CD8-positive, alpha-beta memory T cell (primary cell): ENCODE measurements at places on chromosomes 2 and 18. TPM values are rescaled to one million over a fixed set of nuclear protein-coding genes. Genes with fewer than 3 reads are reported as not detected.

DNA sequence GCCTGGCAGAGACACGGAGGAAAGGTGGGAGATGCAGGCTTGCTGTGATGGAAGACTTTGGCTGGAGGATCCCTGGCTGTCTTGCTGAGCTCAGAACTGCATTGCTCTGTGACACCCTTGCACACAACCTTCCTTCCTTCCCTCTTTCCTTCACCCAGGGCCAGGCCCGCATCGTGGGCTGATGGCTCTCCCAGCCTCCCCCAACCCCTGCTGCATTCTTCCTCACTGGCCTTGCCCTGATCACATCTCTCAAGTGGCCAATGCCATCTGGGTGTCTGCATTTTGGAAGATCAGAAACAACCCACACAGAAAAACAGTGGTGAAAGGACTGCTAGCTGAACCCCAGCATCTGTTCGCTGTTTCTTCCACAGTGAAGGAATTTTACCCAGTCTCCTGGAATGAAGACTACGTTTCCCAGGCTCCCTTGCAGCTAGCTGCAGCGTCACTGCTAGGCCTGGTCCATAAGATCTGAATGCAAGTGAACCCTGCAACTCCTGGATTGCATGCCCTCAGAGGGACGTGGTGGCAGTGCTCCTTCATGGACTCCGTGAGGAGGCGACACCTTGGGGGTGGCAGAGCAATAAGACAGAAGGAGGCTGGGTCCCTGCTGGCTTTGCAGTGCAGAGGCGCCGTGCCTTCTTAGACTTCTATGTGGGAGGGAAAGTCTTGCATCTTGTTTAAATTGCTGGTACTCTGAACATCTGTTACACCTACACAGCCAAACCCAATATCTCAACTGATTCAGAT is 78.9 kb upstream of the YWHAQ start:
- no peak overlapping the region for H3K4me3 ChIP-seq
- no peak overlapping the region for H3K27ac ChIP-seq
- peaks cover 22% of the 10 kb centered on the region for H3K4me1 ChIP-seq
- DNase-seq = no peak
- no peaks in the 10 kb centered on the region for H3K36me3 ChIP-seq

DNA sequence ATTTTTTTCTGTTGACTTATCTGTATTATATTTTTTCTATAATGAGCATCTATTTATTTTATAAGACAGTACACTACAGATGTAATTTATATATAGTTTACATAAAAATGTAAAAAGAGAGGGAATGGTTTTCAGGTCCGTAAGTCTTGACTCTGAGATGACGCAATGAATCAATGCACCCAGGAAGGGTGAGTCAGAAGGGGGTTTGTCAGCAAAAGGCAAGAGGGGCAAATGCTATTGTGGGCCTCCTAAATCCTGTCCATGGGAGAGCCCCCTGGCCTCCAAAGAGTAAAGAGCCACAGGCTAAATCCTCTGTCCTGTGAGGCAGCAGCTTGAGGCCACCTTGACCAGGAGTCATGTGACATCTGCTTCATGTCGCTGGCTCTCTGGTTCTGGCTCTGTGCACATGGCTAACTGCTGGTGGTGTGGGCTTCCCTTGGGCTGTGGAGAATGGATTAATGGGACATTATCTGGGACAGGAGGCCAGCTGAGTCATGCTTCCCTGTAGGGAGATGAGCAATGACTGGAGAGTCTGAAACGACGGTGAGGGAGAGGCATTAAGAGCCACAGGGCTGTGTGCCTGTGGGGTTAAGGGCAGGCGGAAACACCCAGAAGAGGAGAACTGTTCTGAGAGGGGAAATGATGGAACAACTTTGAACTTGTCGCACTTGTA is 22.8 kb upstream of the ASB18 start:
- H3K27ac ChIP-seq = no peak overlapping the region
- no peak overlapping the region for H3K4me3 ChIP-seq
- DNase-seq = no peak
- no peaks in the 10 kb centered on the region for H3K36me3 ChIP-seq
- H3K27me3 ChIP-seq = no peaks in the 10 kb centered on the region

GRCh38 chr2:54624591-54625071 is 98.8 kb upstream of the EML6 start:
- no peak for DNase-seq
- H3K4me3 ChIP-seq = no peak overlapping the region
- H3K4me1 ChIP-seq = no peaks in the 10 kb centered on the region
- no peak overlapping the region for H3K27ac ChIP-seq
- no peaks in the 10 kb centered on the region for H3K27me3 ChIP-seq

GRCh38 chr2:96261328-96262003 is 4.3 kb downstream of the TMEM127 start:
- no peaks in the 10 kb centered on the region for H3K27me3 ChIP-seq
- no peak for DNase-seq
- H3K27ac ChIP-seq = no peak overlapping the region
- H3K4me3 ChIP-seq = no peak overlapping the region

DNA sequence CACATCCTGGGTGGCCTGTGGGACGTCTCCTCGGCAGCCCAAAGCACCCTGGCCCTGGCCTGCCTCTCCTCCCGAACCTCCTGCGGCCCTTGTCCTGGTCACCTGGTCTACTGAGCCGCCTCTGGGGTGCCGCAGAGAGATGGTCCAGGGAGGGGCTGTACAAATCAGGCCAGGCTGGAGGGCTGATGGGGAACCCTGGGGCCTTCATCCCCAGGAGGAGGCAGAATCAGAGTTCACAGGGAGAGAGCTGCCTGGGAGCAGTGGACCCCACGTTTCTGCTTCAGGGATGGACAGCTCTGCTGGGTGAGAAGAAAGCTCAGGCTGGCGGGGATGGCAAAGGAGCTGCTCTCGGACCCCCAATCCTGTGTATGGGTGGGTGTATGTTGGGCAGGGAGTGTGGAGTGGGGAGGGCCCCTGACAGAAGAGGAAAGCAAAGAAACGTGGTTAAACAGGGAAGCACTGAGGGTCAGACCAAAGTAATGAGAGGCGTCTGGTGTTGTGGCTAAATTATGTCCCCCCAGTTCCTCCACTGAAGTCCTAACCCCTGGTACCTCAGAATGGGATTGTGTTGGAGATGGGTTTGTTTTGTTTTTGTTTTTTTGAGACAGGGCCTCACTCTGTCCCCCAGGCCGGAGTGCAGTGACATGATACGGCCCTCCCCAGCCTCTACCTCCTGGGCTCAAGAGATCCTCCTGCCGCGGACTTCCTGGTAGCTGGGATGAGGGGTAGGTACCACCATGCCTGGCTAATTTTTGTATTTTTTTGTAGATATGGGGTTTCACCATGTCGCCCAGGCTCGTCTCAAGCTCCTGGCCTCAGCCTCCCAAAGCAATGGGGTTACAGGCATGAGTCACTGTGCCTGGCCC is 73.4 kb upstream of the SMAD7 start:
- no peak overlapping the region for H3K4me3 ChIP-seq
- no peaks in the 10 kb centered on the region for H3K36me3 ChIP-seq
- no peaks in the 10 kb centered on the region for H3K27me3 ChIP-seq
- DNase-seq = no peak

GRCh38 chr2:230394301-230394700 is 21.7 kb upstream of the SP100 start:
- no peaks in the 10 kb centered on the region for H3K4me1 ChIP-seq
- H3K27ac ChIP-seq = no peak overlapping the region
- H3K27me3 ChIP-seq = no peaks in the 10 kb centered on the region
- DNase-seq = no peak

DNA sequence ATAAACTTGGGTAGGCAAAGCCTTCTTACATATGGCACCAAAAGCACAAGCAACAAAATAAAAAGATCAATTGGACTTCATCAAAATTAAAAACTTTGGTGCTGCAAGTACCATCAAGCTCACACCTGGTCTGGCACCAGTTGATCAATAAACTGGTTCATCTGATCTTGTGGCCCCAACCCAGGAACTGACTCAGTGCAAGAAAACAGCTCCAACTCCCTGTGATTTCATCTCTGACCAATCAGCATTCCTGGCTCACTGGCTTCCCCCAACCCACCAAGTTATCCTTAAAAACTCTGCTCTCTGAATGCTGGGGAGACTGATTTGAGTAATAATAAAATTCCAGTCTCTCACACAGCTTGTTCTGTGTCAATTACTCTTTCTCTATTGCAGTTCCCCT is 8.4 kb downstream of the EPG5 start:
- peaks cover 31% of the 10 kb centered on the region for H3K4me1 ChIP-seq
- DNase-seq = no peak
- no peaks in the 10 kb centered on the region for H3K27me3 ChIP-seq
- peaks cover 13% of the 10 kb centered on the region for H3K36me3 ChIP-seq

GRCh38 chr18:32287249-32287648 is 97.4 kb downstream of the MEP1B start:
- no peaks in the 10 kb centered on the region for H3K36me3 ChIP-seq
- no peaks in the 10 kb centered on the region for H3K4me1 ChIP-seq
- no peak for DNase-seq
- no peak overlapping the region for H3K4me3 ChIP-seq

- no peak overlapping the region for H3K4me3 ChIP-seq
- H3K4me1 ChIP-seq = no peaks in the 10 kb centered on the region
- DNase-seq = no peak
Observed at GRCh38 chr2:240936106-240936505, 30.0 kb downstream of the CROCC2 start.

DNA sequence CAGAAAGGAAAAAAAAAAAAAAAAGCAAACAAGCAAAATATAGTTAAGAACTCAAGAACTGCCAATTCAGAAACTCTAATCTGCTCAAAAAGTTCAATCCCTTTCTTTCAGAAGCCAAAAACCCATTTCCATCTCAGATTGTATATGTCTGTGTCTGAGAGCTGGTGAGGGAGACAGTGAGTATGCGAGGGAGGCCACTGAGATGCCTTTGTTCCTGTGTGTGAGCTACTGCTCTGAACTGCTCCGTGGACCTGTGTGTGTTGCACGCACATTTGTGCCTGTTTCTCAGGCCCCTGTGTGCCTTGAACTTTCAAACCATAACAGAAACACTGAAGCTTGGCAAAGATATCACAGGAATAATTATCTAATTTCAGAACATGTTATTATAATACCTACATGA is 2.5 kb upstream of the PKDCC start:
- peaks cover 5% of the 10 kb centered on the region for H3K4me1 ChIP-seq
- peaks cover 5% of the 10 kb centered on the region for H3K27me3 ChIP-seq
- no peak overlapping the region for H3K4me3 ChIP-seq
- DNase-seq = no peak
- H3K27ac ChIP-seq = no peak overlapping the region

GRCh38 chr2:182968493-182968892 is 69.8 kb downstream of the NCKAP1 start:
- no peaks in the 10 kb centered on the region for H3K27me3 ChIP-seq
- no peak for DNase-seq
- H3K27ac ChIP-seq = no peak overlapping the region
- no peaks in the 10 kb centered on the region for H3K36me3 ChIP-seq
- no peaks in the 10 kb centered on the region for H3K4me1 ChIP-seq

DNA sequence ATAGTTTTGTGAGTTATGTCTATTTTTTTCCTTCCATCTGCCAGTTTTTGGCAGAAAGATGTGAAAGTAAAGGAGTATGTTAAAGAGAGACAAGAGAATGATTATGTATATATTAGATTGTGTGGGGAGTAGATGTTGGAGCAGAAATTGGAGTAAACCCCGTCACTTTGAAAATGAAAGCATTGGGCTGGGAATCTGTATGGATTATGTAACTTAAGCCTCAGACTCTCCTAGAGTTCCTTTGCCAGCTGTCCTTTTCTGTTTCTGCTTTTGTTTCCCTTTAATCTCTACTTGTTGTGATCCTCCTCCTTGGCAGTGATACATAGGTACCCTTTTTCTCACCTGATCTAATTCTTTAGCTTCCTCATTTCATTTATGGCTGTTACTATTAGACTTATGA is 19.2 kb downstream of the CCDC138 start:
- no peaks in the 10 kb centered on the region for H3K27me3 ChIP-seq
- DNase-seq = no peak

GRCh38 chr2:236257136-236257535 is 7.1 kb downstream of the ASB18 start:
- no peaks in the 10 kb centered on the region for H3K36me3 ChIP-seq
- H3K27me3 ChIP-seq = peaks cover 3% of the 10 kb centered on the region
- no peak overlapping the region for H3K4me3 ChIP-seq

DNA sequence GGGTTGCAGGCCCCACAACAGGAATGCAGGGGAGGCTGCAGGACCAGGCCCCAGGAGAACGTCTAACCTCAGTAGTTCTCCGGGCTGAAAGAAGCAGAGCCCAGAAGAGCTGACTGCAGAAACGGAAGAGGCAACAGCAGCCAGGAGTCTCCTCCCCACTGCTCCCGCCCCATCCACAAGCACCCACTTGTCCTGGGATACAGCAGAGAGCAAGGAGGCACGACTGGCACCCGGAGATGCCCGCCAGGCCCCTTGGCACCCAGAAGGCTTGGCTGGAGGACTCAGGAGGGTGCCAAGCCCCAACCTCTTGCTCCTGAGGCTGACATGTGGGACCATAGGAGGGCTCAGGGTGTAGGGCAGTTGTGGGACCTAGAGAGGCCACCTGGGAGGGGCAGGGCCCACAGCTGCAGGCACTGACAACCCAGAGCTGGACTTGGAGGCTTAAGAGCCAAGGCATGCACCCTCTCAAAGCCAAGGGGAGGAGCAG is 29.0 kb upstream of the TNS1 start:
- H3K27me3 ChIP-seq = no peaks in the 10 kb centered on the region
- no peak for DNase-seq
- H3K27ac ChIP-seq = no peak overlapping the region
- H3K36me3 ChIP-seq = no peaks in the 10 kb centered on the region
- H3K4me1 ChIP-seq = peaks cover 7% of the 10 kb centered on the region

GRCh38 chr18:40314199-40314598 is 1640.8 kb upstream of the PIK3C3 start:
- no peaks in the 10 kb centered on the region for H3K27me3 ChIP-seq
- no peaks in the 10 kb centered on the region for H3K4me1 ChIP-seq
- H3K36me3 ChIP-seq = no peaks in the 10 kb centered on the region
- H3K27ac ChIP-seq = no peak overlapping the region

Gene TUBB8B
- total RNA-seq = not detected

Gene TEX51
- total RNA-seq = not detected

Gene OXER1
- total RNA-seq = not detected

Gene MAL
- total RNA-seq = 27.3 TPM

Gene TMEM200C
- not detected for total RNA-seq

Gene UCN
- 1.7 TPM for total RNA-seq

Gene TGOLN2
- 95.6 TPM for total RNA-seq

Gene LPIN2
- total RNA-seq = 82.9 TPM
